ENCODE measurements at places on chromosomes 5 and 9.

DNA sequence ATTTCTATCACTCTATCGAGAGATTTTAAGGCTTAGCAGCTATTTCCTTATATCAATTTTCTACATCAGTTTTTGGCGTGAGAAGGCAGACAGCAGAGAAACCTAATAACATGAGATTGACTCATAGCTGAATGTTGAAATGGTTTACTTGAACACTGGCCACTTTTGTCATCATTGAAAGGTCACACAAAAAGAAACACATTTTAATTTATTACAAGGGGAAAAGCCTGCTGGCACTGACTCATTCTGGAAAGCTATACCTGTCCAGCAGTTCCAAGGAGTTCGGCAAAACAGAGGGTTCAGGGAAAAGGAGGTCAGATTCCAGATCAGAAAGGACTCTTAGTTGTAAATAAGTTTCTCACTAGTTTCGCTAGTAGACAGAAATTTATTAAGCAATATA is 566.4 kb downstream of the DNAH5 start:
- DNase-seq: no peak

- DNase-seq: peak; percentile 43
Observed at GRCh38 chr5:65961633-65962032, 35.3 kb downstream of the ERBIN start.

- no peak for DNase-seq
Observed at GRCh38 chr9:14366076-14366475, 52.1 kb upstream of the NFIB start.

DNA sequence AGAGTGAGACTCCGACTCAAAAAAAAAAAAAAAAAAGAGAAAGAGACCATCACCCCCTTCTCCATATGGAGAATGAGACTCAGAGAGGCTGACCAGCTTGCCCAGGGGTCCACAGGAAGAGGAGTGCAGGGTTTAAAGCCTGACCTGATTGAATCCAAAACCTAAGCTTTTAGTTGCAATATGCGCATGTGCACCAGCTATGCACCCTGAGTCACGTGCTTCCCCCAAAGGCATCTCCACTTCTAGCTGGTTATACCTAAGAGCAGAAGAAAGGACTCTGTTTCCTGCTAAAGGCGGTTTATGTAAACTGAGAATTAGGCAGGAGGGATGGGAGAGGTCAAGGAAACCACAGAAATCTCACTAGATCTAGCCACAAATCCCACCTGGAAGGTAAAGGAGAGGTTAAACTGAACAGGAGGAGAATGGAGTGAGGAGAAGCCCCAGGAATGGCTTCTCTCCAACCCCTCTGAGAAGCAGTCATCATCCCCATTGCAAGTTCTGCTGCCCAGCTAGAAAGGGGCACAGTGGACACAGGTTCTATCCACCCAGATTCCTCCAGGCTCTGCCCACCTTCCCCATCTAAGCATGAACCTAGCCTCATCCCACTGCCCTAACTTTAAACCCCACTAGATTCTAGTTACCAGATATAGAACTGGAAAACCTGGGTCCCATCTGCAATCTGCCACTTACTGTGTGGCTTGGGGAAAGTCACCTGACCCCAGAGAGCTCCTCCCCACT is 171.3 kb downstream of the ACTL7B start:
- no peak for DNase-seq

DNA sequence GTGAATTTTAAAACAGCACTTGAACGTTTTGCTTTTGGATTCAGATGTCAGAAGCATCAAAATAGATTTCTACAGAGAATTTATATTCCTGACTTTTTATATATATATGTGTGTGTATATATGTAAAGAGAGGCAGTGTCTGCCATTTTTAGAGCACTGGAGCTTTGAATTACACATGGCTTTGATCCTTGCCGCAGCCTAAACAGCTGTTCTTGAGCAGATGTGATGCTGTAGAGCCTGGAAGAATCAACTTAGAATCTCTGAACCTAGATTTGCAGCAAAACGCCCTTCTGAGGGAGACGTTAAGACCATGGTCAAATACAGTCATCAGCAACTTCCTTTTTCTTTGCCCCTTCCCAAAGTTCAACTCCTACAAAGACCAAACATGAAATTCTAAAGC is 21.7 kb upstream of the C5orf47 start:
- no peak for DNase-seq

- no peak for DNase-seq
Observed at GRCh38 chr5:77155179-77155785, 55.2 kb upstream of the PDE8B start.

DNA sequence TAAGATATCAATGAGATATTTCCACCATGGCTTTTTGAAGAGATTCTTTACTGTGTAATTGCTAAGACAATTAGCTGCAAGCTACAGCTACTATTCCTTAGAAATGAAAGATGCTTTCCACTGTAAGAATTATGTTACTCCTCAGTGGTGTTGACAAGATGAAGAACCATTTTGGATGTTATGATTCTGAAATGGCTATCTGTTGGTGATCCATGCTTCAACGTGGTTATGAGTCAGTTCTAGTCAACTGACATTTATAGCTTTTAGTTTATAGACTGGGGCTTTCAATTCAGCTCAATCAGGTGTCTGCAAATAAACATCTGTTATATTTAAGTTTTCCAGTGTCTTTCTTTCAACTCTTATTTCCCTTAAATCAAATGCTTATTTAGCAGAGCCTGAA is 93.7 kb downstream of the SGCD start:
- DNase-seq: no peak

DNA sequence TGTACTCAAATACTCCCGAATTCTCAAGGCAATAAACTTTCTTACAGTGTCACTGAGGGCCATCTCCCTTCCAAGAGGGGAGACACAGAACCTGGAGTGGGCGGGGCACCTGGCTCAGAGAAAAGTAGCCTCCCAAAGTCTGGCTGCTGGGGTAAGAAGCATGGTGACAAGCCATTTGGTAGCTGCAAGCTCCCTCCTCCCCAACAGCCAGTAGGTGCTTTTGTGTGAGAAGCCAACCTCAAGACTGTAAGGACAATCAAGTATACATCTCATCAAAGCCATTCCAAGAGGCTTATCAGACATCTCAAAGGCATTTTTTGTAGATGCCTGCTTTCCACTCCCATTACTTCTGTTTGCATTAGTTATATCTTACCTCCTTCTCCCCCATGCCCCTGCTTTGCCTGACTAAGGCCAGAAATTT is 1.4 kb downstream of the DAB2 start:
- no peak for DNase-seq

GRCh38 chr9:126403397-126403796 is 76.8 kb downstream of the MVB12B start:
- no peak for DNase-seq

DNA sequence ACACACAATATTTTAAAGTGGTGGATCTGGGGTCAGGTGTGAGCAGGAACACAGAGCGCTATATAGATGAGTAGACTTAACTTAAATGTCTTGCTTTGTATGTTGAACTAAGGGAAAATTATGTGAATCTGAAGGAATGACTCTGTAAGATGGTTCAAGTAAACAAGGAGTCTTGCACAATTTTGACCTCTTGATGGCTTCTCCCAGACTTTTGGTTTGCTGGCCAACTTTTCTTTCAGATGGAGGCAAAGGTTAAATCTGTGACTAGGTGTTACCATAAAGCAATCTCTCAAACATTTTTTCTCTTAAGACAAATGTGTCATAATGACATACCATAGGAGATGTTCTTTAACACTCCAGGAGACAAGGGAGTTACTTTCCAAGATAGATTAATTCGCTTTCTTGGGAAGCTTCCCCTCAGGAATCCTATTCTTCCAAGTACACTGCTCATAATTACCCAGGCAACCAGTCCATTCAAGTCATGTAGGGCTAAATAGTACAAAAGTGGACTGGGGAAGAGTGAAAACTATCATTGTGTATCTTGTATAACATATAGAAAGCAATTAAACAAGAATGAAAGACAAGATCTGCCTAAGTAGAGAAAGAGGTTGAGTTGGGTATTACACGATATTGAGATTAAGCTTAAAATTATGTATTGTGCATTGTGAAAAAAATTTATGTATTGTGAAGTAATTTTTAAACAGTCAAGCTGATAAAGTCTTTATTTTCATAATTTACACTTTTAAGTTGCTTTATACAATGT is 60.3 kb upstream of the SLC27A6 start:
- DNase-seq: no peak

- DNase-seq: no peak
Observed at GRCh38 chr5:27876071-27876470, 837.7 kb upstream of the CDH9 start.

DNA sequence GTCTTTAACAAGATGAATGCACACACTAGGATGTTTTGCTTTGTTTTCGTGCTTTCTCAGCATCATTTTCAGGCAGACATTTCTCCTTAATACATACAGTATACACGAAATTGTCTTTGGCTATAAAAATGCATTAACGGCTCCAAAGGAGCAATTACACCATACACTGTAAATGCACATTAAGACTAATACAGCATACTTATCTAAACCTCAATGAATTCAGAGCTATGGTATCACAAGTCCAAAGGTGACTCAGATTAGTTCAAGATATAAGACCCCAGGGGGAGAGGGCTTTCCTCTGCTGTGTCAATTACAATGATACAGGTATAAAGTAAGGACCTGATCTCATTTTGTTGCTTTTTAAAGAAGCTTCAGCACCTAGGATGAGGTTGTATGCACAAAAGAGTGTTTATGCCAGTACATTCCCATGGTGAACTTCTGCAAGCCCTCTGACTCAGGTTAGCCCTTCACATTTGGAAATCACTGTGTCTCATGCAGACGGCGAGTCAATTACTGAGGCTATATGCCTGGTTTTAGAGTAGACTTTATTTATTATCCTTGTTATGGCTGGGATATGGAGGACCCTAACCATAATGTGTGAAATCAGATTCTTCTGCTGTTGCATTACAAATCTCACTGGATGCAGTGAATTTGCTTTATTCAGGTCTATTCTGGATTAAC is 233.3 kb downstream of the ZNF608 start:
- no peak for DNase-seq

DNA sequence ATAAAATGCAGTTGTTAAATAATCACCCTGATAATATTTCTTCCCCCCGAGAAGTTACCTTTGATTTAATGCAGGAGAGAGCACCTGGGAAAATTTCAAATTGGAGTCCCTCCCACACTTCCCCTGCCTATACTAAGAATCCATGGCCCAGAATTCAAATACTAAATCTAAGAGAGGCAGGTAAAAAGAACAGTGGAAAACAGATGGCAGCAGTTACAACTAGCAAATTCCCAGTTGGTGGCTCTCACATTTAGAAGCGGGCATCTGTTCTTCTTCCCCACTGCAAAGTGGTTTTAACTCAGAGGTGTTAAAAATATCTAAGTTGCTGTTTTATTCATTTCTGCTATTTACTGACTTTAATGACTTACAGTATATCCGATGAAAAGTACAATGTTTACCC is 210.4 kb upstream of the ELAVL2 start:
- no peak for DNase-seq

- DNase-seq: peak; percentile 43
Observed at GRCh38 chr5:113378959-113379541, 55.7 kb downstream of the TSSK1B start.

DNA sequence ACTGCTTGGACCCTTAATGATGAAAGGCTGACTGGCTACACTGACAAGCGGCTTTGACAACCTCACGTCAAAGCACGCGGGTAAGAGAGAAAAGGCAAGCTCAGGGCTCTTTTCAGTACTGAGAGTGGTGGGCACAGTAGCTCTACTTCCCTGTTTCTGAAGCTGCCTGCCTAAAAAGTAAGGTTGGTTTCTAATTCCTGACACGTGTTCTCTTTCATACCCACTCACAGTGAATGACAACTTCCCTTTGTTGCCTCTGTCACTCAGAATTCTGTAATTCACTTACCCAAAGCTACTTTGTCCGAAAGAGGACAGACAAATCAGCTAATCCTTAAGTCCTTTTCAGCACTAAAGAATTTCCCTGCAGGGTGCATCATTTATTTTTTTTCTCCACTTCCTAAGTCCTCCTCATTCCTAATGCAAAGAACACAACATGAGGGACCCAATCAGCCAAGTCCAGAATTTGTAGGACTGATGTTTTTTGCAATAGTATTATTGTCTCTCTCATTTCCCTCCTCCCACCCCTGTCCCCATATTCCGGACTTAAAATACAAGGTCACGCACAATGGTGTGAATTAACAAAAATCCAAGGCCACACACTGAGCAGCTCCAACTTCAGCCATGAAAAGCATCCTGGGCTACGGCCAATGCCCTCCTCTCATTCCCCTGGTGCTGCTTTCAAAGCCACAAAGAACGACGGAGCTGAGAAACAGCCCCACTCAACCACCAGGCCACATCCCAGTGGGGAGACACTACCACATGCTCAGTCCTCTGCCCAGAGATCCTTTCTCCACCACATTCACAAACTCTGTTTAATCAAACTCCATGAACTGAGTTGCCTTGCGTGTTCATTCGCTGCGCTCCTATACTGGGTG is 221.0 kb downstream of the TSSK1B start:
- DNase-seq: peak; percentile 9

DNA sequence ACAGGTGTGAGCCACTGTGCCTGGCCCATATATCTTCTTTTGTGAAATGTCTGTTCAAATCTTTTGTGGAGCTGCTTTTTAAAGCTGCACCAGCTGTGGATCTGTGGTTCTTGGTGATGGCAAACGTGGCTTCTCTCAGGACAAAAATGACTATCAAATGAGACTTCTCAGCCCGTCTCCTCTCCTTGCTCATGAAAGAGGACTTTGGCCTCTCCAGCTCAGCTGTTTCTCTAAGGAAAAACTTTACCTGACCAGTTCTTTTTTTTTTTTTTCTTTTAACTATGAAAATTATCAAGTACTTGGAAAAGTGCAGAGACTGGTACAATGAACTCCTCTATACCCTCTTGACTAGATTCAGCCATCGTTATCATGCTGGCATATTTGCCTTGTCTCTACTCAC is 44.8 kb downstream of the RALGPS1 start:
- no peak for DNase-seq

- DNase-seq: peak; percentile 56
Observed at GRCh38 chr9:95510709-95511615, 5.8 kb downstream of the PTCH1 start.

- no peak for DNase-seq
Observed at GRCh38 chr5:66206465-66206864, 62.4 kb downstream of the SREK1 start.

DNA sequence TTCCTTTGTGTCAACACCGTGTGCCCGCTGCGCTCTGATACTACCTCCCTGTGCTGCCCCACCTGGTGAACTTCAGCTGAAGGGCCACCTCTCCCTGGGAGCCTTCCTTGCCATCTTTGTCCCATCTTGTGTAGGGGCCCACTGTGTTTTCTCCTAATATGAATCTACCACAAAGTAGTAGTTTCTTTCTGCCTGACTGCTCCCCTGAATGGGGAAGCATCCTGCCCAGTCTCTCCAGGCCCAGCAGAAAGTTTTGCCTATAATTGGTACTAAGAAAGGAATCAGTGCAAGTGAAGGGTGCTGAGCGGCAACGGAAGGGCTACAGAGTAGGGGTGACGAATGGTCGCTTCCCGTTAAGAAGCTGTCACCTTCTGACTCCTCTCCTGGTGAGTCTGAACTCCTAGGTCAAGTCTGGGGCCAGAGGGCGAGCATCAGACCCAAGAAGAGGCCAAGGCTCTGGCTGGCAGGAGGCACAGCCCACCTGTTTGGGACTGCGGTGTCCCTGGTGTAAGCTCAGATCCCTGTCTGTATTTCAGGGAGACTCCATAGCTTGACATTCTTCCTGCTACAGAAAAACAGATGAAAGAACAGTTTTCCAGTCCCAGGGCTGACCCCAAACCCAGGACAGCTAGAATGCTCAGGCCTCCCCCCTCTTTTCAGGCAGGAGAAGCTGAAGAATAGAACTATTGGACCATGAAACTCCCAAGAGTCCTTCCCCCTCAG is 24.1 kb downstream of the WWC1 start:
- no peak for DNase-seq
